ENCODE measurements at places on chromosomes 11 and 22.

GRCh38 chr11:105155679-105156078, 16.1 kb upstream of the CARD18 start:
- DNase-seq: no peak

DNA sequence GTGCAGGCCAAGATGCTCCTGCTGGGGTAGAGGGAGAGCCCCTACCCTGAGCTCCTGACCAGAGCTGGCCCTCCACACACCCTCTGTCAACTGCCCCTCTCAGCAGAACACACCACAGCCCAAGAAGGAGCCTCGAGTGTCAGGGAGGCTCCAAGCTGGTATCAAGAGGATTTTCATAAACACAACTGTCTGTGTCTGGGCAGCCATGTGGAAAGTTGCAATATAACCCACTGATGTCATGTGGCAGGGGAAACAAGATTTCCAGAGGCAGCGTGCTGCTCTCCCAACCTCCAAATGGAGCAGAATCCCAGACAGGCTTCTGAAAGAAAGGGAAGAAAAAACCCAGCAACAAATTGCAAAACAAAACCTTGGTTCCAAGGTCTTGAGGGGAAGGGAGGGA, 569.9 kb downstream of the BUD13 start:
- DNase-seq: no peak

DNA sequence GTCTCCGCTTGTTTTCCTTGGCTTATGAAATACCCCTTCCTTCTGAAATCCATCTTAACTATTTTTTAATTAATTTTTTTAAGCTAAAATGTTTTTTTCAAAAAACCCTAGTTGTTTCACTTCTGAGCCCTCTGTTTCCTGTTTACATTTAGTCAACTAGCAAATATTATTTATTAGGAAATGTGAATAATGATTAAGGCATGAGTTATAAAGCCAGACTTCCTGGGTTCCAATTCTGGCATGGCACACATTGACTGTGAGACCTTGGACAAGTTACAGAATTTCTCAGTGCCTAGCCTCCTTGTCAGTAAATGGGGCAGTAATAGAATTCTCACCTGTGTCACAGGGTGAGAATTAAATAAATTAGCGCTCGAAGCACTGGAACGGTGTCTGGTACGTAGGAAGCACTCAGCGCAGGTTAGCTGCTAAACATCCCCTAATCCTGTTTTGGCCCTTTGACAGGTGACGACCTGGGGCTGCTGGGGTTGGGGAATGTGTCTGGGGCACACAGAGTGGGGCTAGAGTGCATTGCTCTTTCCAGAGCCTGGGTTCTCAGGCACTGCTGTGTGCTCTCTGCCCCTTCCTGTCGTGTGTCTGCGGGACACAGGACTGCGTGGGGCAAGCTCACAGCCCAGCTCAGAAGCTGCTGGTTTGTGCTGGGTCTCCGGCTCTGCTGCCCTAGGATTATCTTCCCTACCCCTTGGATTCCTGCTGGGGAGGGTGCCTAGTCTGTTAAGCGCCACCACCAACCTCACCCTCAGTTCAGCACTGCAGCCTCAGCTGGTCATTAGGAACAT, 13.1 kb downstream of the PANX1 start:
- DNase-seq: no peak

DNA sequence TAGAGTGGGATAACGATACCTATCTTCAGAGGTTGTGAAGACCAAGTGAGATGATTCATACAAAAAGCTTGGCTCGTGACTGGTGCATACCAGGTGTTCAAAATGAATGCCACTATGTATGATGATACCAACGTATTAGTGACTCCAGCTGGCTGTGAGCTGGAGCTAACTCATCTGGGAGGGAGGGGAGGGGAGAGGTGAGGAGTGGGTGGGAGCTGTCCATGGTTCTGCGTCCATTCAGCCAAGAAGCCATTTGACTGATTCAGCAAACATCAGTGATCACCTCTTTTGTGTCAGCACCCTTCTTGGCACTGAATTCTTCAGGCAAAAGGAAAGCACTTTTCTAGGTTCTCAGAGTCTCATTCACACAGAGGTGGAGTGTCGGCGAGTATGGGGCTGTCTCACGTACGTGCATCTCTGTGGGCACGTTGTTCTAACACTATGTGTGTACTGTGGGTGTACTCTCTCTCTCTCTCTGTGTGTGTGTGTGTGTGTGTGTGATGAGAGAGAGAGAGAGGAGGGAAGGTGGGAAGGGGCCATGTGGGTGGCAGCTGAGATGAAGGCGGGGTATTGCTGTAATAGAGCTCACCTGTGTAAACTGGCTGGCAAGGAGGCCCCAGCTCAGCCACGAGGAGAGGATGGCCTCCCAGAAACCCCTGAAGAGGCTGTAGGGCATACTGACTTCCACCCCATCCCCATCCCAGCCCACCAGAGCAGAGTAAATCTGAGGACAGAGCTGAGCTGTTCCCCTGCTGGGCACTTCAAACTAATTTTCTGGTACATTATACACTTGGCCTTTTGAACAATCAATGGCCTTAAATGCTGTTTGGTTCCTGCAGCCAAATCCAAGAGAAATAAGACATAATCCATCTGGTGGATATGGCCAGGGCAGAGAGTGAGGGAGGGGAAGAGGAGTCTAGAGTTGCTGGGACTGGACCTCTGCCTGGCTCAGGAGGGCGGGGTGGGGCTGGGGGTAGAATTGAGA, 96.1 kb upstream of the THY1 start:
- DNase-seq: no peak

Measured in stimulated activated CD8-positive, alpha-beta memory T cell treated with anti-CD3 and anti-CD28 coated beads, Interleukin-2, amount 100 ng/mL, for 48 hours (primary cell).